ENCODE measurements at places on chromosomes 6 and 20. TPM values are rescaled to one million over a fixed set of nuclear protein-coding genes. Genes with fewer than 3 reads are reported as not detected.

DNA sequence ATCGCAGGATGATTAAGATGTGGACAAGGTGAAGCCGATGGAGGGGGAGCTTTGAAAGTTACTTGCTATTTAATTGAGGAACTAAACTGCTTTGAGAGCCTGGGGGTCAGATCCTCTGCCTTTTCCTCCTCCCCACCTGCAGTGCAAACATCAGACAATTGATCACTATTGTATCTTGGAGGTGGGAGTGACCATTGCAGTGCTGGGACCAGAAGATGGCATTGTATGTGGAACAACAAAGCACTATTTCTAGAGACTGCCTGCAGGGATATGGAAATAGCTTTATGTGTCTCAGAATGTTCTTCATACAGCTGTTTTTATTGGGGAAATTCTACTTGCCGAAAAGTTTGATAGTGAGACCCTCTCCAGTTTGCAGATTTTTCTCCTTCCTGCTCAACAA is 4.2 kb downstream of the MOG start:
- H3K27me3 ChIP-seq = no peaks in the 10 kb centered on the region
- no peaks in the 10 kb centered on the region for H3K4me1 ChIP-seq
- no peaks in the 10 kb centered on the region for H3K36me3 ChIP-seq
- no peak overlapping the region for H3K27ac ChIP-seq
- no peak for DNase-seq

DNA sequence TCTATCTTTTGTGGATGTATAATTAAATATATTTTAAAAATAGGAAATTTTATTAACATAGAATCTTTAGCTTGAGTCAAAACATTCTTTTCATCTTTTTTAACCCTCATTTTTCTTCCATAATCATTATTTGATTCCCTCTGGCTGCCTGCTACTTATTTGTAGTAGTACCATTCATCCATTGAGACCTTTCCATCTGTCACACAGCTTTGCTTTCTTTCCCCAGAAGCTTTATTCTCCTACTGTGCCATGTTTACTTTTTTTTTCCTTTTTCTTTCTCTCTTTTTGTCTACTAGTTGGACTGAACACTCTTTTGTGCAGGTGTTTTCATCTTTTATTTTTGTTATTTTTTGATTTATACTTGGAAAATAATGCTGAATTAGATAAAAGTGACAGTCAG is 522.6 kb upstream of the MMS22L start:
- H3K4me1 ChIP-seq = no peaks in the 10 kb centered on the region
- H3K27ac ChIP-seq = no peak overlapping the region
- no peaks in the 10 kb centered on the region for H3K36me3 ChIP-seq
- no peaks in the 10 kb centered on the region for H3K27me3 ChIP-seq
- H3K4me3 ChIP-seq = no peak overlapping the region

- H3K27me3 ChIP-seq = no peaks in the 10 kb centered on the region
- H3K36me3 ChIP-seq = no peaks in the 10 kb centered on the region
- H3K4me1 ChIP-seq = no peaks in the 10 kb centered on the region
- H3K4me3 ChIP-seq = no peak overlapping the region
- H3K27ac ChIP-seq = no peak overlapping the region
- DNase-seq = no peak
Measured at GRCh38 chr6:80501636-80502035, 395.2 kb downstream of the BCKDHB start.

- H3K36me3 ChIP-seq = no peaks in the 10 kb centered on the region
- H3K27ac ChIP-seq = no peak overlapping the region
- no peak for DNase-seq
- no peaks in the 10 kb centered on the region for H3K27me3 ChIP-seq
- H3K4me1 ChIP-seq = no peaks in the 10 kb centered on the region
Measured at GRCh38 chr20:38894091-38894847, 31.9 kb upstream of the FAM83D start.

- no peak for DNase-seq
- no peaks in the 10 kb centered on the region for H3K27me3 ChIP-seq
- no peaks in the 10 kb centered on the region for H3K4me1 ChIP-seq
Measured at GRCh38 chr6:78188891-78189290, 536.1 kb downstream of the MEI4 start.

- DNase-seq = no peak
- H3K4me1 ChIP-seq = peaks cover 4% of the 10 kb centered on the region
- no peaks in the 10 kb centered on the region for H3K36me3 ChIP-seq
- peak overlapping the region; percentile 94 for H3K27ac ChIP-seq
Measured at GRCh38 chr6:41732591-41733359, 2.6 kb downstream of the TFEB start.

- no peak overlapping the region for H3K4me3 ChIP-seq
- no peaks in the 10 kb centered on the region for H3K36me3 ChIP-seq
- DNase-seq = no peak
- no peak overlapping the region for H3K27ac ChIP-seq
- no peaks in the 10 kb centered on the region for H3K4me1 ChIP-seq
Measured at GRCh38 chr6:24547243-24547642, 52.5 kb downstream of the ALDH5A1 start.

DNA sequence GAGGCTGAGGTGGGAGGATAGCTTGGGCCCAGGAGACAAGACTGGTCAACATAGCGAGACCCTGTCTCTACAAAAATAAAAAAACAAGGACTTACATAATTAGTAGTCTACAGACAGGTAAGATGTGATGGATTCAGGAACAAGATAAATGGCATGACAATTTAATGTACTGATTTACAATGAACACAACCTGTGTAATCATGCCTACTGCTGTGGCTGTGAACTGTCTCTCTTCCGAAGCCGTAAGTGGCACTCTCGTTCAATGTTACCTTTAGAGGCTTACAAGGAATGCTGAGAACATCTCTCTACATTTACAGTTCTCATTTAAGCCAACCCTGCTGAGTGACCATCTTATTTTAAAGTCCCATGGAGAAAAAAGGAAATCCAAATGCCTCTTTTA is 134.8 kb upstream of the PRDM1 start:
- no peaks in the 10 kb centered on the region for H3K4me1 ChIP-seq
- DNase-seq = no peak
- no peak overlapping the region for H3K4me3 ChIP-seq
- no peaks in the 10 kb centered on the region for H3K36me3 ChIP-seq
- H3K27me3 ChIP-seq = no peaks in the 10 kb centered on the region

DNA sequence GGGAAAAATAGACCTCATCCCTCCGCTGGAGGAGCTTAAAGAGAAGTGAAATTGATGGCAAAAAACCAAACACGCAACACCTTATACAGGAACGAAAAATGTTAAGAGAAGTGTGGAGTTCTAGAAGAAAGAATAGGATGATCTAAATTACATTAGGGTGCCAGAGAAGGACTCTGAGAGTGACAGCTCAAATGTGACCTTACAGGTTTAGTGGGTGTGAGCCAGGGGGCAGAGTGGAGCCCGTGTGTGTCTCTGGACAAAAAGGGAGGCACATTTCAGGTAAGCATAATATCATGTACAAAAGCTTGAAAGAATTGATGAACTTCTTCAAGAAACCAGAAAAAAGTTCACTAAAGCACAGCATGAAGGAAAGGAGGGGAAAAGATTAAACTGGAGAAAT is 20.8 kb downstream of the HLA-DRA start:
- H3K4me1 ChIP-seq = no peaks in the 10 kb centered on the region
- peaks cover 10% of the 10 kb centered on the region for H3K27me3 ChIP-seq
- no peak for DNase-seq
- no peak overlapping the region for H3K27ac ChIP-seq

Gene C20orf202
- 0.33 TPM for total RNA-seq

Gene TMEM244
- total RNA-seq = not detected

Gene RHAG
- total RNA-seq = not detected

Gene SLC35F1
- 0.66 TPM for total RNA-seq

Gene RGS19
- total RNA-seq = 22.2 TPM

Gene DEK
- 162 TPM for total RNA-seq

Gene EBF4
- 22.0 TPM for total RNA-seq

Gene NOTCH4
- total RNA-seq = 47.9 TPM

Gene IL22RA2
- not detected for total RNA-seq
